Renal pelvis (tissue), 12 donors: ENCODE measurements at places on chromosomes 5 and 9. TPM values are rescaled to one million over a fixed set of nuclear protein-coding genes. Genes with fewer than 3 reads are reported as not detected.

DNA sequence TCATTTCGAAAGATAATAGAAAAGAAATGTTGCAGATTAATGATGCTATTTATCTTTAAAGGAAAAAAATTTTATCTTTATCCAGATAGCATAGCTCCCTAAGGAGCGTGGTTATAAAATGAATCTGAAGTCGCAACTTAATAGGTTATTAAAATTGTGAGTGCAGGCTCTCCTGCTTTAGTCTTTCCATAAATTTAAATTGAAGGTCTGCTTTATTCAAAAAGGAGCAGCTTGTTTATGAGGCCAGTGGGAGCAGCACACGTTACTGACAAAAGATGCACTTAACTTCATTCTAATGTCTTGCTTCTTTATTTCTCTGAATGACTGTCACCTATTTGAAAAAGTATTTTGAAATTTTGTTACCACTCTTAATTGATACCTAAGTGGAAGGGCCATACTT, 95.0 kb downstream of the ZCCHC7 start:
- no peak for DNase-seq

GRCh38 chr9:20684875-20685696, 1.0 kb downstream of the FOCAD start:
- DNase-seq = no peak

DNA sequence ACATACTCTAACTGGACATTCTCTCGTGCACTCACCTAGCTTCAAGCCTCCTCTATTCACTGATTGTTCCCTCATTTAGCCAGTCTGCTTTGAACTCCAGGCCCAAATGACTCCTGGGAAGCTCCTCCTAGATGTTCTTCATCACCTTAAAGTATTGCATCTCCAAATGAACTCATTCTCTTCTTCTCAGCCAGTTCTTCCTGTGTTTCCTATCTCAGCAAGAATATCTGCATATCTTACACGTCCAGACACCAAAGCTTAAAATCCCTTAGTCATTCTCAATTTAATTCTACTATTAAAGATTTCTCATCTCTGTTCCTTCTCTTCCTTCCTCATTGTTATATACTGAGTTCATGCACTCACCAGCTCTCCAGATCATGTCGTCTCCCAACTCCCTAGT, 118.6 kb upstream of the DAB2 start:
- DNase-seq = no peak

GRCh38 chr5:3596857-3597166, 1.2 kb downstream of the IRX1 start:
- DNase-seq = no peak

EHMT1 gene
- polyA plus RNA-seq = 82.8 TPM

ECM2 gene
- 14.1 TPM for polyA plus RNA-seq

ELAVL2 gene
- 3.3 TPM for polyA plus RNA-seq
